Esophagus muscularis mucosa (tissue), 4 donors: ENCODE measurements at places on chromosomes 1 and 21. TPM values are rescaled to one million over a fixed set of nuclear protein-coding genes. Genes with fewer than 3 reads are reported as not detected.

DNA sequence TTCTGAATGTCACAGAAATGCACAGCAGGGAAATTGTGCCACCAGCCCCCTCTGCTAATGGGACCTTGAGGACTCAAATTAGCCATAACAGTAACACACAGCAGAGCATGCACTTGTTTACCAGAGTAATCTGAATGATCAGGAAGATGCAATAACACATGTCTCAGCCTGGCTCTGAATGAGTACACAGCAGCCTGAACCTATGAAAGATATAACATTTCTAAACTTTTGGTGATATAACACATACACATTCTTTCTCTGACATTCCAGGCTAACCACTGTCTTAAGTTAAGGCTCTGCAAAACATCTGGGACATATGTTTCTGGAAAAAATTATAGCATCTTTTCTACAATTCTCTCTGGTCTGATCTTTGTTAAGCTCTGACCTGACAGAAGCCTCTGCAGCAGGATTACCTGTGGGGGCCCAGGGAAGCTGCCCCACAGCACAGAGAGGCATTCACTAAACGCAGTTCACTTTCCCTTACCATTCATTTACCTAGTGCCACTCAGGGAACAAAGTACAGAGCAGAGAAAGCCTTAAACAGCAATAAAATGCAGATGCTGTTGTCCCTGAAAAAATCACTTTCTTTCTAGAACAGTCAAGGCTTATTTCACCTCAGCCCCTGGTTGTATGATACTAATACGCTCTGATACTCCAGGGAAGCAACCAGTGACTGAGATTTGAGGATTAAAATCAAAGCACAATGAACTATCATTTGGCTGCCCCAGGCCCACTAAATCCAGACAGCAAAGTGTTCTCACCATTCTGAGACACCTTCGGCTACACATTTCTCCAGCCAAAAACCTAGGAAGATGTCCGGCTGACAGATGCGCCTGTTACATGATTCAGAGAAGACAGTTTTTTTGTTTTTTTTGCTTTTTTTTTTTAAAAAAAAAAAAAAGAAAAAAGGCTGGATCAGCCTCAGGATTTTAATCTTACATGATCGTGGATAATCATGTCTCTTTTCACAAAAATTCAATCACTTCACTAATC lies 54.0 kb upstream of the CNN3 start:
- peaks cover 35% of the 10 kb centered on the region for H3K4me1 ChIP-seq
- H3K27me3 ChIP-seq, result no peaks in the 10 kb centered on the region
- peak overlapping the region; percentile 50 for H3K27ac ChIP-seq

Gene PCP4L1
- 9.0 TPM for total RNA-seq

Gene TDRD10
- total RNA-seq, result 5.0 TPM

DNA sequence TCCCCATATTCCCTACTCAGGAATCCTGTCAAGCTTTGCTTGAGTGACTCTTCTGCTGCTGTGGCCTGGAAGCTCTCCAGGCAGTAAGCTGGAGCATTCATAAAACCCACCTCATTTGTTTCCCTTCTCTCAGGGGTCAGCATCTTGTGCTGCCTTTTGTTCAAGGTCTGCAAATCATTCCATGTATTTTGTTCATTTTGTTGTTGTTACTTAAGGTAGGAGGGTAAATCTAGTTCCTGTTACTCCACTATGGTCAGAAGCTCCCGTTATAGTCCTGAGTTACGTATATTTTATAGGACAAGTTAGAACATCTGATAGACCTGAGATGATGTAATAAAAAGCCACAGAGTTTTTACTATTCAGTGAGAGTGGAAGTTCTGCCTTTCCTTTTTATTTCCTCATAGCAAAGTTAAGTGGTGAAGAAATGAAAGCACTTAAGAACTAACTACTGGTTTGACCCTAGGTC lies 9.9 kb downstream of the SYNJ1 start:
- H3K4me3 ChIP-seq, result no peak overlapping the region
- no peak overlapping the region for H3K27ac ChIP-seq
- DNase-seq, result no peak
- H3K4me1 ChIP-seq, result no peaks in the 10 kb centered on the region
- no peaks in the 10 kb centered on the region for H3K36me3 ChIP-seq
- no peaks in the 10 kb centered on the region for H3K27me3 ChIP-seq

Gene DNAJC28
- total RNA-seq, result 2.1 TPM

- H3K36me3 ChIP-seq, result peaks cover 6% of the 10 kb centered on the region
- no peak for DNase-seq
- H3K27ac ChIP-seq, result peak overlapping the region; percentile 20
- no peaks in the 10 kb centered on the region for H3K4me1 ChIP-seq
- H3K27me3 ChIP-seq, result no peaks in the 10 kb centered on the region
Measured at GRCh38 chr1:151783796-151784195, 6.5 kb downstream of the TDRKH start.

- H3K27me3 ChIP-seq, result no peaks in the 10 kb centered on the region
- H3K4me1 ChIP-seq, result no peaks in the 10 kb centered on the region
- no peaks in the 10 kb centered on the region for H3K36me3 ChIP-seq
- DNase-seq, result no peak
- H3K27ac ChIP-seq, result no peak overlapping the region
Measured at GRCh38 chr1:233520261-233521191, 93.4 kb upstream of the KCNK1 start.

Gene CR2
- 0.06 TPM for total RNA-seq

Gene LRRC71
- not detected for total RNA-seq

DNA sequence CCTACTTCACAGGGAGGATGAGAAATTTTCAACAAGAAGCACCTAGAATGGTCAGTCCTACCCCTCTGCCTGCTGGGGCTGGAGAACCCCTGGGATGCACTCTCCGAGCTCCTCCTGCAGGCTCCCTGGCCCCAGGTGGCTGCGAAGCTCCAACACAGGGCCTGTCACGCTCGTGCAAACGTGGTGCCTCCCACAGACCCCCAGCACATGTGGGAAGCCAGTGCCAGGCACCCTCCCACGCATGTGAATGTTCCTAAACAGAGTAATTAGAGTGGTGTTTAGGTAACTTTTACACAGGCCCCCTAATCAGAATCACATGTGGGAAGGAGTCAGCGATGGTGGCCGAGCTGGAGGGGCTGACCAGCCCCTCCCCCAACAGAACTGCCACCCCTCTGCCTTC lies 28.4 kb downstream of the GLIS1 start:
- H3K27ac ChIP-seq, result no peak overlapping the region
- H3K4me1 ChIP-seq, result no peaks in the 10 kb centered on the region
- no peak for DNase-seq
- no peaks in the 10 kb centered on the region for H3K36me3 ChIP-seq
- H3K4me3 ChIP-seq, result no peak overlapping the region

Gene ATP1A2
- total RNA-seq, result 137 TPM

GRCh38 chr1:230498704-230499103 lies 72.6 kb upstream of the PGBD5 start:
- peaks cover 17% of the 10 kb centered on the region for H3K27me3 ChIP-seq
- H3K36me3 ChIP-seq, result no peaks in the 10 kb centered on the region
- no peak overlapping the region for H3K27ac ChIP-seq
- no peak for DNase-seq
- no peak overlapping the region for H3K4me3 ChIP-seq
- no peaks in the 10 kb centered on the region for H3K4me1 ChIP-seq

DNA sequence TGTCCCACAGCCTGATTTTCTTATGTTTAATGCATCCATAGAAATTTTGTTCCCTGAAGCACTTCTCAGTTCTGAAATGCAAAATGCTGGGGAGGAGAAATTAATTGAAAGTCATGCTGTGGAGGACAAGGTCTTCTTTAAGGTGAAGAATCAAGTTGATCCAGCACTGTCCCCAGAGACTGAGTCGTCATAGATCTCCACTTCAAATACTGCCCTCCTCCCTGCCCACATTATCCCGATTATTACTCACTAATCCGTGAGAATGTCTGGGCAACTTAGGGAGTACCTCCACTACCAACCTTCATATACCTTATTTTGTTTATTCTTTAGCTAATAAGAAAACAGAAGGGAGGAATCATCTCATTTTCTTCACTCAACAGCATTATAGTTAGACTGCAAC lies 70.0 kb upstream of the FMN2 start:
- H3K36me3 ChIP-seq, result no peaks in the 10 kb centered on the region
- H3K27me3 ChIP-seq, result no peaks in the 10 kb centered on the region
- H3K27ac ChIP-seq, result no peak overlapping the region
- no peak overlapping the region for H3K4me3 ChIP-seq

- peaks cover 100% of the 10 kb centered on the region for H3K4me1 ChIP-seq
- peak overlapping the region; percentile 80 for H3K27ac ChIP-seq
- no peaks in the 10 kb centered on the region for H3K27me3 ChIP-seq
- H3K4me3 ChIP-seq, result no peak overlapping the region
Measured at GRCh38 chr1:54328066-54328636, 78.0 kb downstream of the SSBP3 start.

- H3K27ac ChIP-seq, result no peak overlapping the region
- H3K4me1 ChIP-seq, result no peaks in the 10 kb centered on the region
- no peaks in the 10 kb centered on the region for H3K36me3 ChIP-seq
- no peak overlapping the region for H3K4me3 ChIP-seq
- DNase-seq, result no peak
- H3K27me3 ChIP-seq, result no peaks in the 10 kb centered on the region
Measured at GRCh38 chr1:240027059-240027462, 64.6 kb upstream of the FMN2 start.

DNA sequence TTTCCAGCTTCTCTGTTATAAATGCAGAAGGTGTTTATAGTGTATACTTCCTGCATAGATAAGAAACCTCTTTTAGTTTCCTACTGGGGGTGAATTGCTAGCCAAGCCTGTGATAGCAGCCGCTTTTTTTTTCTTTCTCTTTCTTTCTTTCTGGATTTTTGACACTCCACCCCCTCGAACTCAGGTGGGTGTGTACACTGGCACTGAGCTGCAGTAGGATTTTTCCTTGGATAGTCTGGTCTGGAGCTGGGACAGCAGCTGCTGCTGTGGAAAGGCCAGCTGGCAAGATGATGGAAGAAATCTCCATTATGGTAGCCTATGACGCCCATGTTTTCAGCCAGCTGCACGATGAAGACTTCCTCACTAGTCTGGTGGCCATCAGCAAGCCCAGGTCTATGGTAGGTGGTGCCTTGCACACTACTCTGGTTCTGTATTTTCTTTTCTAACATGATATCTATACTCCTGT lies 122.5 kb upstream of the CACYBP start:
- H3K27ac ChIP-seq, result no peak overlapping the region
- no peaks in the 10 kb centered on the region for H3K27me3 ChIP-seq
- H3K4me3 ChIP-seq, result no peak overlapping the region
- peaks cover 3% of the 10 kb centered on the region for H3K36me3 ChIP-seq
- no peak for DNase-seq
- H3K4me1 ChIP-seq, result no peaks in the 10 kb centered on the region

- H3K27me3 ChIP-seq, result no peaks in the 10 kb centered on the region
- H3K27ac ChIP-seq, result no peak overlapping the region
- no peak for DNase-seq
- no peaks in the 10 kb centered on the region for H3K36me3 ChIP-seq
- H3K4me1 ChIP-seq, result no peaks in the 10 kb centered on the region
Measured at GRCh38 chr1:215887627-215888026, 320.5 kb downstream of the KCTD3 start.

GRCh38 chr21:35438643-35439404 lies 389.7 kb upstream of the RUNX1 start:
- no peaks in the 10 kb centered on the region for H3K36me3 ChIP-seq
- no peak for DNase-seq
- H3K27ac ChIP-seq, result no peak overlapping the region
- H3K27me3 ChIP-seq, result peaks cover 4% of the 10 kb centered on the region

GRCh38 chr21:36799869-36800268 lies 101.0 kb downstream of the SIM2 start:
- no peak for DNase-seq
- H3K27me3 ChIP-seq, result no peaks in the 10 kb centered on the region
- H3K4me3 ChIP-seq, result no peak overlapping the region
- no peaks in the 10 kb centered on the region for H3K4me1 ChIP-seq
- H3K27ac ChIP-seq, result no peak overlapping the region
- no peaks in the 10 kb centered on the region for H3K36me3 ChIP-seq
